ENCODE measurements at places on chromosomes 1 and 21.
A peak's percentile ranks its signal among the peaks of the same experiment; 100 is the strongest.

- DNase-seq = no peak
Measured at GRCh38 chr1:16198444-16199156, 13.9 kb downstream of the ARHGEF19 start.

DNA sequence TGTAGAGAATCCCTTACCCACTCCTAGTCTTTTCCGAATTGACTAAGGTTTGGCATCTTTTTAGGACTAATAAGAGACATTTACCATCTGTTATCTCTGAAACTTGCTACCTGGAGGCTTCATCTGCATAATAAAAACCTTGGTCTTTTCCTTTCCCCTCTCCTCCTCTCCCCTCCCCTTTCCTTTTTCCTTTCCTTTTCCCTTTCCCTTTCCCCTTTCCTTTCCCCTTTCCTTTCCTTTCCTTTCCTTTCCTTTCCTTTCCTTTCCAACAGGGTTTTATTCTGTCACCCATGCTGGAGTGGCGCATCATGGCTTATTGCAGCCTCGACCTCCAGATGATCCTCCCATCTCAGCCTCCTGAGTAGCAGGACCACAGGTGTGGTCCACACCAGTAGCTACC lies 195.7 kb downstream of the RYR2 start:
- no peak for DNase-seq

DNA sequence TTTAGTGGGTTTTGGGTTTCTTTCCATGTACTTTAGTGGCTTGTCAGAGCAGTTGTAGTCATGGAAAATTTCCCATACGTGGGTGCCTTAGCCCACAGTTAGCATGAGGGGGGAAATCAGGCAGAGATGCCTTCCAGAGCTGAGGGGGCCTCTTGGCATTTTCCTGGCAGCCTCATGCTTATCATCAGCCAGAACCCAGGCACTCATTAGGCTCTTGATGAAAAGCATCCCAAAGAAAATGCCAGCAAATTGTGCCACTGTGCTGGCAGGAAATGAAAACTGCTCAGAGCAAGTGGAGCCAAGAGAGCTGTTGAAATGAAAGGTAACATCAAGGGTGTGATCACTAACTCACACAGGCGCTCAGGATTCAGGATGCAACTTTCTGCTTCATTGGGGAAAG lies 128.0 kb downstream of the TNNI3K start:
- no peak for DNase-seq

DNA sequence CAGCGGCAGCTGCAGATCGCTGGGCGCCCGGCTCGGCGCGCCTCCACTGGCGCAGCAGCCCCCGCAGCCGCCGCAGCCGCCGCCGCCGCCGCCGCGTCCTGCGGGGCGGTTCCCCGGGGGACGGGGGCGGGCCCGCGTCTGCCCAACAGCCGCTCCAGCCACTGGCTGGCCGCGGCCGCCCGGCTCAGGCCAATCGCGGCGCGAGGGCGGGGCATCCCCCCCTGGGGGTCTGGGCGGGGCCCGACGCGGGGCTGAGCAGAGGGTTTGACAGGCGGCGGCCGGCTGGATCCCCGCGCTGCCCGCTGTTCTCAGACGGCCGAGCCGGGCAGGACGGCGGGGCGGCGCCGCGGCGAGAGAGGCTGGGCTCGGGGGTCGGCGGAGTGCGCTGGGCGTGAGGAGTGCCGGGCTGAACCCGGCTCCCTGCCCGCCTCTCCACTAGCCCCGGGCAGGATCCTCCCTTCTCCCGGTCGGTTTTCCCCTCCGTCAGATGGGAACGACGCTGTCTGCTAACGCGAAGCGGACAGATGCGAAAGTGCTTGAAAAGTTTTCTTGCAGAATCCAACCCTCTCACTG lies at the start of gene GLIS1:
GLIS1 (minus strand) TSS at position 56 of the 573 bp plus-strand sequence. CDS start 1,100 bp downstream, outside the sequence.
- peak; percentile 16 for DNase-seq

DNA sequence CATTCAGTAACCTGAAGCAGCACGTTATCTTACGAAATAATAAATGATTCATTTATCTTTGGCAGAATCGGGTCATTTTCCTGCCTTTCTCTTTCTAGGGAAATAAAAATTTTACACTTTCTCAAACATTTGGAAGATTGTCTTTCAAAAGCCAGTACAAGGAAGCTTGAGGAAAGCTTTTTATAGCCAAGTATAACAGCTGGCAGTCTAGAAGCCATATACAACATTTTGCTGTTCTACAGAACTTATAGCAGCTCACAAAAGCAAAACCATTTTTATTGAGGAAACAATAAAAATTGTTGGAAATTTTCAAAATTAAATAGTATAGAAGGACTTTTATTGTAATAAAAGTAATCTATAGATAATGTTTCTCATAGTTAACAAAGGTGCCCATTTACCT lies 448.6 kb downstream of the SMYD3 start:
- no peak for DNase-seq

DNA sequence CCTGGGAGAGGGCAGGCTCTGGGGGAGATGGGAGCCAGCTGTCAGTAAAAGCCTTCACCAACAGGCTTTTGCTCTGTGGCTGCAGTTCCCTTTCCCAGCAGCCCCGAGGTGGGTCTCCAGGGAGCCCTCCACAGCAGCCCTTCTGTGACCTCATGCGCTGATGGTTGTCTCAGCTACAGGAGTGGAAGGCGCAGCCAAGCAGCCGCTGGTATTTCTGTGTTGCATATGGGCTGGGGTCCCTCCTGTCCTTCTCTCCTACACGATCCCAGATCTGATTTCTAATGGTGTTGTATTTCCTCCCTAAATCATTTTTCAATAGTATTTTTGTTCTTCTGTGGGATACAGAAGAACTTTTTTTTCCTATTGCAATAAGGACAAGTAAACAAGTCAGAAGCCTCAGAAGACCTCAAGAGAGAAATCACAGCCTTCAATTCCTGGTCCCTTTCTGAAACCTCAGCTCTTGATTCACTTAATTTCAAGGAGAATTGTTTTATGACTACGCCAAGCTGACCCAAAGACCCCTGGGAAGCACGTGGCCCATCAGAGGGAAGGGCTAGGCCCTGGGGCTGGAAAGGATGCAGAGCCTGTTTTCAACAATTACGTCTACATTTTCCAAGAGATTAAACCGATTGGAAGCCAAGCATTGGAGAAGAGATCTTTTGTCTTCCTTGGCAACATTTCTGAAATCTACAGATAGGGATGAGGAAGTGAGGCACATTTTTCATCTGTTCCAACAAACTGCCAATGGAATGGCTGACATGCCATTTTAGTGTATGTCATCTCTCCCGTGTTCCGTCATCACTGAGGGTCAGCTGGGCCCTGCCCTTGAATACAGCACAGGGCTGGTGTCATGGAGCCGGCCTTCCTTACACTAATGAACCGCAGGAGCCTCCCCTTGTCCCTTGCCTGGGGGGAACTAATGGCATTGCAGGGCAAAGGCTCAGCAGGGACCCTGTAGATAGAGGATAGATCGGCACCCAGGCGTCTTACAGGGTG lies 42.0 kb upstream of the SCCPDH start:
- DNase-seq = no peak

DNA sequence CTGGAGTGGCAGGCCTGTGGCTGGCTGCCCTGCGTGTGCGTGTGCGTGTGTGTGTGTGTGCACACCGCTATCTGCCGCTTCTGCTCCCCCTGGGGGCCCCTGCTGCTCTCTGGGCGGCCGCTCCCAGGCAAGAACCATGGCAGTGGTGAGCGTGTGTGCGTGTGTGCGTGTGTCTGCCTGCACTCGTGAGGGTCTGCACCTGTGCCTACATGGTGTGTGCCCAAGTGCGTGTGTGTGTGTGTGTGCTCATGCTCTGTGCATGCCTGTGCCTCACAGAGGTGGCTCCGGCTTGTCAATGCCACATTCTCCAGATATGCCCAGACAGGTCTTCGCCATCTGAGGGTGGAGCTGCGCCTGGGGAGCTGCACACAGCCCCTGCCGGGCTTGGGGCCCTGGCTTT lies 18.7 kb upstream of the PEX10 start:
- DNase-seq = no peak

DNA sequence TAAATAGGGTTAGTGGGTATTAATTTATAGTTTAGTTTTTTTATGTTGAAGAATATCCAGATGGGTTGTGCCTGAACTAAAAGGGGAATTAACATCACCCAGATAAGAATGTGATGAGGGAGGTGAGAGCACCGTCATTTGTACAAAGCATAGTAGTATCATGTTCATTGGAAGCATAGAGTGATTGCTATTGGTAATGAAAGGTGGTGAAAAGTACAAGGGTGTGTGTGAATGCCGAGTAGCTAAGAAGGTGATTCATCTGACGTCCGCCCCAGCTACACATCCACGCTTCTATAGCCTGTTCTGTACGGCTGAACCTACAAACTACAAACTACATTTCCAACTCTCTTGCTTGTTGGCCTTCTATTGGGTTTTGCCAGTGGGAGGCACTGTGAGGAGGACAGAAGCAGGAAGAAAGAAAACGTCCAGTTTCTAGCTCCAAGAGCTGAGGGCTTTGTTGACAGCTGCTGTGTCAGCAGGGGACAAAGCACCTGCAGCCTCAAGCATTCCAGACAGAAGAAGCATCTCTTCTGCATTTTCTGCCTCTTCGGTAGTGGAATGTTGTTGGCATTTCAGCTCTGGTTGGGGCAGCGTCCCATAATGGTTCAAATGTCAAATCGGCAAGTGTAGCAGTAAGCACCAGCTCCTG lies 404.8 kb downstream of the KCTD3 start:
- no peak for DNase-seq

All from stimulated activated CD8-positive, alpha-beta memory T cell treated with anti-CD3 and anti-CD28 coated beads, Interleukin-2, amount 100 ng/mL, for 1 hour (primary cell).